NCI-H774 (cell line): ENCODE measurements at places on chromosomes 13 and 19.

GRCh38 chr13:84443463-84443862, 561.2 kb upstream of the SLITRK1 start:
- no peak for DNase-seq

- DNase-seq: no peak
Observed at GRCh38 chr13:32059511-32059984, 28.0 kb downstream of the FRY start.

DNA sequence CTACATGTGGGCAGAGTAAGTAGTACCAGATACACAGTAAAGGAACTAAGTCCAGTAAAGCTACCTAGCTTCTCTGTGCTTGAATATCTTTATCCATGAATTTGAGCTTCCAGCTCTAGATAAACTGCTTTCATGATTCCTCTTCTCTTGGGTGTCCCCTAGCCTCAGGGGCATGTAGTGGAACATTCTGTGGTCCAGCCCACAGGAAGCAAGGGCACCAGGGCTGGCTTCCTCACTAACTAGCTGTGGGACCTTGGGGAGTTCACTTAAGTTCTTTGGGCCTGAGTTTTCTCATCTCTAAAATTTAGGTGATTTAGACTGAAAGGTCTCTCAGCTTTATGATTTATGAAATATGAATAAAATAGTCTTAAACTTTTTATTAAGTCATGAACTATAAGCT, 185.7 kb downstream of the KATNAL1 start:
- DNase-seq: no peak

DNA sequence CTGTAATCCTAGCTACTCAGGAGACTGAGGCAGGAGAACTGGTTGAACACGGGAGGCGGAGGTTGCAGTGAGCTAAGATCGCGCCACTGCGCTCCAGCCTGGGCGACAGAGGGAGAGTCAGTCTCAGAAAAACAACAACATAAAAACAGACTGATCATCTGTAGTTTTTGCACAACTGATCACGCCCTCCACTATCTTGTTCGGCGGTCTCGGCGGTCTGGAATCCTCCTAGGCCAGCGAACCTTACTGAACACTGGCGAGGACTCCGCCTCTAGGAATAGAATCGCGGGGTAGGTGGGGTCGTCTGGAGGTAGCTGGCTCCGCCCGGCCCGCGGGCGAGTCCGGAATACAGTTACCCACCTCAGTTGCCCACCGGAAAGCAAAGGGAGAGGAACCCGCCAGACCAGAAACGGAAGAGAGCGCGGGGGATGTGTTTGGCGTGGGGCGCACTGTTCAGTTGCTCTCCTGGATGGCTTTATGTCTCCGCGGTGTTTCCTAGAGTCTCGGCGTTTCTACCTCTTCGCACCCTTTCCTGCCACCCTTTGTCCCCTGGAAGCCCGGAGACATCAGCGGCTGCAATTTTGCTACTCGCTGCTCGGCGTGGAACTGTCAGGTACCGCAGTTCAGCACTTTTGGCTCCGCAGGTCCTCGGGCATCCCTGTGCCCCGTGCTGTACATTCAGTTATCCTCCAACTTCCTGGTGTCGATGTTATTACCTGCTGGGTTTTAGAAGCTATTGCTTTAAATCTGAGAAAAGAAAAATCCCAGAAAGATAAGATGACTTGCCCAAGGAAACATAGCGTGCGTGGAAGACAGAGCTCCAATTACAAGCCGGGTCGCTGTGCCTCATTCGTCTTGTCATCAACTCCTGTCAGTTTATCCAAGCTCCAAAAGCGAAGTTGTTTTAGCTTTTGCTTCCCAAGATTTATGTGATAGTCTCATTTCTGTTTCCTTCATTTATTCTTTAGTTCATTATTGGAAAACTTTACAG, 24.9 kb upstream of the HNRNPA1L2 start:
- peak; percentile 56 for DNase-seq

DNA sequence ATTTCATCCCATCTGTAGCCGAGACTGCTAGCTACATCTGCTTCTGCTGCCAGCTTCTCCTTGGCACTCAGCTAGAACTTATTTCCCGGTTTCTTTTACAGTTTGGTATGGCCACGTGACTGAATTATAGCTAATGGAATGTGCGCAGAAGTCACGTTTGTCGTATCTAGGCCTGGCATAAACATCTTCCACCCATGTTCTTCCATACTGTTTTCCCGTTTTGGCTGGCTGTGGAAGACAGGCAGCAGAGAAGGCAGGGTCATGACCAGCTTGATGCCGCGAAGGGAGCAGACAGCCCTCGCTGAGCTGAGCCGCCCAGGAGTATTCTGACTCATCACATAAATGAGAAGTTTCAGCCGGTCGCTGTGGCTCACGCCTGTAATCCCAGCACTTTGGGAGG, 186.7 kb downstream of the RFC3 start:
- no peak for DNase-seq
